NCI-H1694 treated with DMSO at 0.1 percent for 48 hours (cell line): ENCODE measurements at places on chromosomes 7 and 10.

GRCh38 chr7:23912065-23912464 is 202.0 kb downstream of the STK31 start:
- no peak for DNase-seq

- no peak for DNase-seq
These were observed 22.3 kb upstream of the RET start for GRCh38 chr10:43054593-43054992.

DNA sequence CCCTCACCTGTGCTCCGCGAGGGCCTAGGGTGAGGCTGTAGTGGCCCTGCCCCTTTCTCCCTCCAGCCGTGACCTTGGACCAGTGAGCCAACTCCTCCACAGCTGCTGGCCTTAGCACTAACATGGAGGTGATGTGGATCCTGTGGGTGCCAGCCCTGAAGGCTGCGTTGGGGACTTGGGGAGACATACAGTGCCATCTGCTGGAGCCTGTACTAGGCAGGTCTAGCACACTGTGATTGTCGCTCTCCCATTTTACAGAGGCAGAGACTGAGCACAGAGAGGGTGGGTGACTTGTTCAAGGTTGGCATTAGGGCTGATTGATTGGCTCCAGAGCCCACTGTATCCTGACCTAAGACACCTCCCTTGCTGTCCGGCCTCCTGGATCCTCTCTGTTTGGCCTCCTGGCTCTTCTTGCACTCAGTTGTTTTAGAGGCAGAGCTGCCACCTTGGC is 37.6 kb downstream of the PRF1 start:
- DNase-seq, result no peak

DNA sequence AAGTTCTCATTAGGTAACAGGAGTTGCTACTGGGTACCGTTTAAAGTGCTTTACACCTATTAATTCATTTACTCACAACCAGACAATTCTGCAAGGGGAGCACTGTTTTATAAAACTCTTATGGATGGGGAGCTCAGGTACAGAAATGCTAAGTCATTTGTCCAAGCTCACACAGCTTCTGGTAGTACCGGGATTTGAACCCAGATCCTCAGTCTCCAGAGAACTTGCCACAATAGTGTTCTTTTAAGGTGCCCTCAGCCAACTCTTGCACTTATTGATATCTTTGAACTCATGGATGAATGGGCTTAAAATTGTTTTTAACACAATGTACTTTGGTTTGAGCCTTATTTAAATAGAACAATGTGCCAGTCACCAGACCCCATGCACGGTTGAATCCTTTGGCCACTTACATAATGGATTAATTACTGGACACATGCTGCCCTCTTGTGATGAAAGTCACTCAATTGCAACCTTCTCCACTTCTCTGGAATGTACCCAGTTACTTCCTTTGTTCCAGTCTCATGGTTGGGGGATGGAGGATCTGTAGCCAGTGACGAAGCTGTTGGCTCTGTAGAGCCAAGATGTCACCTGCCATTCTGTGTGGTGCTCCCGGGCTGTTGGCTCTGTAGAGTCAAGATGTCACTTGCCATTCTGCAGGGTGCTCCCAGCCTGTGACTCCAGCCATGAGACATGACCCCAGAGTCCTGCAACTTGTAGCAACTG is 65.6 kb downstream of the NOD1 start:
- DNase-seq, result peak; percentile 40

- no peak for DNase-seq
These were observed 17.1 kb downstream of the GBX1 start for GRCh38 chr7:151150388-151150787.

DNA sequence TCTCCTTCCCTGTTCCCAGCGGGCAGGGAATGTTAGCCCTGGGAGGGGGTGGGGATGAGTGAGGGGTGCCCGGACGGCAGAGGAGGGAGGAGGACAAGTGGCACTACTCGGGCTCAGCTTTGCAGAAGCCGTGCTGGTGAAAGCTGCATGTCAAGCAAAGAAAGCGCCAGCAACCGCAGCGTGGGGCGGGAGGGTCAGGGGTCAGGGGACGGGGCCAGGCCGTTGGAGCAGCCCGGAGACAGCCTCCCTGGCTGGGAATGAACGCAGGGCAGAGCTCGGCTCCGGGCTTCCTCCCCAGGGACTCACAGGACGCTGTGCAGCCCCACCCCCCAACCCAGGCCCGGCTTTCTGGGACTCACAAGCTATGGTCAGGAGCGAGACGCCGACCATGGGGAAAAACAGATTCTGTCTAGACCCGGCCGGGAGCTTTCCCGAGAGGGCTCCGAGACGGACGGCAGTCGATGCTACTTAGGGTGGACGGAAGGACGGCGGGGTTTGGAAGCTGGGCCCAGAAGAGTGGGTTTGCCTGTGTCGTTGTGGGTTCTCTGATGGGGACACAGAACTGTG is 113.4 kb downstream of the VIPR2 start:
- no peak for DNase-seq

DNA sequence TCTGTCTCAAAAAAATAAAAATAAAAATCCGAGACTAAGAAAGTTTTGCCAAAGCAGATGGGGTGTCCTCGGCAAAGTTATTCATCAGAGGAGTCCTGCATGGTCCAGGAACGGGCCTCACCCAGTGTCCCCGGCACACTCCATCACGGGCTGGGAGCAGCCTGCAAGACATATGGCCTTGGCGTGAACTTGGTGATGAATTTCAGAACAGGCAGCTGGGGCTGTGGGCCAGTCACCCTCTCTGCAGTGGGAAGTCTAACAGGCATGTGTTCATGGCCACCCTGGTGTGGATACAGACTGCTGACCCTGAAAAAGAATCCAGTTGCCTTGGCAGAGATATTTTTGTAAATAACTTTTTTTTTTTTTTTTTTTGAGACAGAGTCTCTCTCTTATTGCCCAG is 34.7 kb downstream of the NPTX2 start:
- DNase-seq, result no peak

DNA sequence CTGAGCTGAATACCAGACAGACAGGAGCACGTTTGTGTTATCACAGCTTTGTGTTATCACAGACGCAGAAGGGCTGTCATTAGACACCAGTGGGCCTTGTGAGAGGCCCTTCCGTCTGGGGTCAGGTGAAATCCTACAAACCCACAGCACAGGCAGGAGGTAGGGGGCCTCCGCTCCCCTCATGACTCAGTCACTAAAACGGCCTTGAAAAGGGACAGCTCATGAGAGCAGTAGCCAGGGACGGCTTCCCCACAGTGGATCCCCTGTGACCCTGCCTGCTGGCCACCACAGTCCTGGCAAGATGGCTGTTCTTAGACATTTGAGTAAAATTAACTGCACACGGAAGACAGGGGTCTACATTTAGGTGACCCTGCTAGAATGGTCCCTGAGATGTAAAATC is 215.8 kb upstream of the PPP2R2D start:
- DNase-seq, result no peak

- peak; percentile 21 for DNase-seq
These were observed 754 bp downstream of the GSTO1 start for GRCh38 chr10:104255311-104255981.

- no peak for DNase-seq
These were observed 148.2 kb downstream of the RAPGEF5 start for GRCh38 chr7:22208799-22209198.

DNA sequence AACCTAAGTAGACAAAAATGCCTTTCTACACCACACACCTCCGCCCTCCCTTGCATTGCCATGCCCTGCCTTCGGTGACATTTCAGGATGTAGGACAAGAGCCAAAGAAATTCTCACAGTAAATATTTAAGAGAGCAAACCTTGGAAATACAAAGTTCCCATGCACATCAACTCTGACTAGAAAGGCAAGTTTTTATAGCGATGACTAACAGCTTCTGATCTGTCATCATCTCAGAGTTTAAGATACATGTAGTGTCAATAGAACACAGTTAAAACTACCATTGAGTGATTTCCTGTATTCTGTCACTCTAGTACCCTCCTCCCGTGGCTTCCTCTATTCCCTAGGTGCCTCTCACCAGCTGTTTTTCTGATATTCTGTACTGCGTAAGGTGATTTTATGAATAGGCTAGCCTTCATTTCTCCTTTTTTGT is 20.7 kb downstream of the SLC16A9 start:
- DNase-seq, result no peak

GRCh38 chr10:114680543-114681117 is 22.6 kb upstream of the ABLIM1 start:
- no peak for DNase-seq

- no peak for DNase-seq
These were observed 1.8 kb downstream of the LRCH4 start for GRCh38 chr7:100584054-100584682.

DNA sequence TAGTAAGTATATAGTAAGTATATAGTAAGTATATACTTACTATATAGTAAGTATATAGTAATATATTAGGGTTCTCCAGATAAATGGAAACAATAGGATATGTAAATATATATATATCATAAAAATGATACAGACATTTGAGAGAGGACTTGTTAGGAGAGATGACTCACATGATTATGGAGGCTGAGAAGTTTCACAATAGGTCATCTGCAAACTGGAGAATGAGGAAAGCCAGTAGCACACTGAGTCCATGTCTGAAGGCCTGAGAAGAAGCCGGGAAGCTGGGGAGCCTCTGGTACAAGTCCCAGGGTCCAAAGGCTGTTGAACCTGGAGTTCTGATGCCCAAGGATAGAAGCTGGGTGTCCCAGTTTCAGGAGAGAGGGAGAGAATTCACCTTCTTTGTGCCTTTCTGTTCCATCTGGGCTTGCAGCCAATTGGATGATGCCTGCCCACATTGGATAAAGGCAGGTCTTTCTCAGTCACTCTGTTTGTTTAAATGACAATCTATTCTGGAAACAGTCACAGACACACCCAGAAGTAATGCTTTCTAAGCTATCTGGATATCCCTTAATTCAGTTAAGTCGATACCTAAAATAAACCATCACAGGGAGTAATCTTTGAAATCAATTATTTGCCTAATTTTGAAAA is 205.5 kb upstream of the CDC14C start:
- DNase-seq, result no peak

DNA sequence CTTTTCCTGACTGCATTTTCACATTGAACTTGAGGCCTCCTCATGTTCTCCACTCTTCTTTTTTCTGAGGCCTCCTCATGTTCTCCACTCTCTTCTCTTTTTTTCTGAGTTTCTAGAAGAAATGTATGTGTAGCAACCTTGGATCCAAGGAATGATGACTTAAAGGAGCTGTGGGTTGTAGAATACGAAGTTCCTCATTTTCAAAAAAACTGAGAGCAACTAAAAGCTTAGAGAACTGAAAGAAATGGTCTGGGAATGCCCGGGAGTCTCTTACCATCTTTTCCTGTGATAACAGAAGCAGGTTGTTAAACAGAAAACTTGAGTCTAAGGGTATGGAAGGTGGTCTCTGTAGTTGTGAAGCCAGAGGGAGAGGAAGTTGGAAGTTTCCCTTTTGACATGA is 32.8 kb downstream of the MRPS33 start:
- DNase-seq, result no peak

GRCh38 chr7:83148776-83149175 is 13.9 kb downstream of the PCLO start:
- DNase-seq, result no peak

DNA sequence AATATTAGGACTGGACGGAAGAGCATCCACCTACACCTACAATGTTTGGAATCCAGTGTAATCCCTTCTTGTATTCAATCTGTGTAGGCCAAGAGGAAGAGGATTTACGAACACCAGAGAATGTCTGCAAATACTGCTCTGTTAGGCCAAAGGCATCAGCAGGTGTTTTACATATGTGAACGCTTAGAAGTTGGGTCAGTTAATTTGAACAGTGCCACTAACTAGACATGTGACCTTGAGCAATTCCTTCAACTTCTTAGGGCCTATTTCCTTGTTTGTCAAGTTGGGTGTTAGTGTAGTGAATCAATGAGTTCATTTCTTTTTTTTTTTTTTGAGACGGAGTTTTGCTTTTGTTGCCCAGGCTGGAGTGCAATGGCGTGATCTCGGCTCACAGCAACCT is 35.4 kb downstream of the MYPN start:
- DNase-seq, result no peak

DNA sequence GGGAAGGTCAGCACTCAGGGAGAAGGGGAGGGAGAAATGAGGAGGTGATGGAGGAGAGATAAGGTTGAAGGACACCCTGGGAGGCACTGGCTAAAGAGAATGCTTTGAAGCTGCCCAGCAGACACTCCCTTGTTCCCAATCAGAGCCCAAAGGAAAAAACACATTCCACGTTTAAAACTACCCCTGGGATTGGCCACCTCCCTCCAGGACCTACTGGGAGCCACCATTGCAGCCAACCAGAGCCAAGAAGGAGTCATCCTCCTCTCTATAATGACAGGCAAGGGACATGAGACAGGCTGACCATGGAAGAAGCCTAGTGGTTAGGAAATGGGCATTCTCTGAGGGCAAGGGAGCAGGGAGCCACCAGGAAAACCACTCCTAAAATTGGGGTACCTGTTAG is 43.8 kb downstream of the MYO1G start:
- DNase-seq, result no peak

- no peak for DNase-seq
These were observed 15.4 kb upstream of the FKBP9 start for GRCh38 chr7:32941681-32942414.

- DNase-seq, result no peak
These were observed 200.9 kb downstream of the CDC14C start for GRCh38 chr7:49125246-49125645.

- peak; percentile 5 for DNase-seq
These were observed 8.9 kb downstream of the FBXL13 start for GRCh38 chr7:103065667-103066066.

DNA sequence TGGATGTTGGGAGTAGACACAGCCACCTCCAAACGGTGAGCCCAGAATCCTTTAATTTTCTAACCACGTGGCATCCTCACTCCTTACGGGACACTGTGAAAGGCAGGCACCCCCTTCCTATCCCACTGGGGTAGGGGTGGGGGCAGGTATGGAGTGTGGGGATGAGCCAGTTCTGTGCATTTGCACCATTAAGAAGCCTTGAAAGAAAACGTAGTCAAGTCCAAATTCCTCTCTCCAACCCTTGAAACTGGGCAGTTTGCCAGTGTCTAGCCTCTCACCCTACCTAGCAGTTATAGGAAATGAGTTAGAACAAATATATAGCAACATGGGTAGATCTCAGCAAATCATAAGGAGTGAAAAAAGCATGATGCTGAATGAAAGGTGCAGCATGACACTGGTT is 92.4 kb upstream of the LEP start:
- DNase-seq, result no peak

DNA sequence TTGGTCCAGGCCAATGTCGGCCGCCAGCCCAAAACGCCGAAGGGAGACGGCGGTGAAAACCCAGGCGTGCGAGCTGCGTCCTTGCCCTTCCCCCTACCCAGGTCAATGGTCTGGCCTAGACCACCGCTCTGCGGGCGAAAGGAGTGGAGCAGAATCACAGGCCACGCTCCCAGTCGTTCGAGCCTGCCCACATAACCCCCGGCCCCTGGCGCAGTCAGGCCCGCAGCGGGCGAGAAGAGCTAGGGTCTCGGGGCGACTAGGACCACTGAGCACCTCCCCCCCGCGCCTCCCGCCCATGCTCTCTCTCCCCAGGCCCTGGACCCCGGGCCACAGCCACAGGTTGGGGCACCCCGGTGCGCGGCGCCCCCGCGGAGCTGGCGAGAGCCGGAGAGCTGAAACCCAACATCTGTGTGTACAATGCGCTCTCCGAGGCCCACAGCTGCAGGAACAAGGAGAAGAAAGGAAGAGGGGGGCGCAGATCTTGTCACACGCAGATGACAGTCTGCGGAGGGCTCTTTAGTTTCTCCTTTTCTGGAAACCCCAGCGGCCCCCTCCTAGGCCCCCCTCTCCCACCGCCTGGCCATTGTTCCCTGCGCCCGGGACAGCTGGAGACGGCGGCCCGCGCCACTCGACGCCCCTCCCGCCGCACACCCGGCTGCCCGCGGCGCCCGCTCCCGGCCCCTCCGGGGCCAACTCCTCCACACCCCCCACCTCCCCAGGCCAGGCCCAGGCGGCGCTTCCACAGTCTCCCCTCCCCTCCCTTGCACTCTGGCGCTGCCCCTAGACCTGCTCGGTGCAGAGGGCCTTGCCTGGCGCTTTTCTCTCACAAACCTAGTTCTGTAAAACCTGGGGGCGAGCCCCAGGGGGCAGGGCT is 355.0 kb downstream of the DNAJB6 start:
- no peak for DNase-seq
